ENCODE measurements at places on chromosomes 5 and 9. TPM values are rescaled to one million over a fixed set of nuclear protein-coding genes. Genes with fewer than 3 reads are reported as not detected.

Gene AMBP
- polyA plus RNA-seq: not detected

Gene GGTA1
- polyA plus RNA-seq: 6.2 TPM

Gene TMOD1
- polyA plus RNA-seq: 44.0 TPM

Gene ALDH1A1
- 249 TPM for polyA plus RNA-seq

Gene C5orf34
- 1.0 TPM for polyA plus RNA-seq

Gene SLC22A5
- polyA plus RNA-seq: 12.6 TPM

Gene LCN1
- polyA plus RNA-seq: not detected

Gene SVEP1
- 7.0 TPM for polyA plus RNA-seq

Gene SLC25A48
- not detected for polyA plus RNA-seq

Gene BTNL3
- 0.08 TPM for polyA plus RNA-seq

Gene SLC6A18
- polyA plus RNA-seq: not detected

Gene ZBTB6
- polyA plus RNA-seq: 2.0 TPM

Gene ZNF454
- polyA plus RNA-seq: 2.0 TPM

Gene LURAP1L
- 11.5 TPM for polyA plus RNA-seq

Gene PHF24
- 0.13 TPM for polyA plus RNA-seq

Gene CDX1
- polyA plus RNA-seq: 0.17 TPM

Gene TAS2R1
- not detected for polyA plus RNA-seq

Gene EQTN
- not detected for polyA plus RNA-seq

Gene ZNF618
- 4.5 TPM for polyA plus RNA-seq

Gene IFNB1
- not detected for polyA plus RNA-seq

Gene C9orf153
- polyA plus RNA-seq: 0.37 TPM

Gene UGT3A2
- polyA plus RNA-seq: 0.13 TPM

Gene CMYA5
- polyA plus RNA-seq: 0.18 TPM

Gene PCDHA5
- 0.07 TPM for polyA plus RNA-seq

Gene OR1J2
- polyA plus RNA-seq: not detected

Gene TOMM5
- 86.3 TPM for polyA plus RNA-seq

Gene GZMA
- polyA plus RNA-seq: 2.0 TPM

Gene NCBP1
- 8.9 TPM for polyA plus RNA-seq

Gene CYLC2
- not detected for polyA plus RNA-seq

Gene NACC2
- polyA plus RNA-seq: 5.7 TPM

Gene FOXD4L5
- polyA plus RNA-seq: not detected

Gene PHYHD1
- polyA plus RNA-seq: 86.6 TPM

Gene NIPAL4
- polyA plus RNA-seq: 0.10 TPM

Gene EIF4E1B
- polyA plus RNA-seq: 0.24 TPM

Gene BRINP1
- 0.64 TPM for polyA plus RNA-seq

Gene ITK
- polyA plus RNA-seq: 0.92 TPM

Gene TMEM174
- polyA plus RNA-seq: not detected

Gene EPB41L4B
- 37.2 TPM for polyA plus RNA-seq

Gene GMCL2
- polyA plus RNA-seq: not detected

Gene SYNPO
- polyA plus RNA-seq: 108 TPM

Gene PALM2AKAP2
- polyA plus RNA-seq: 5.8 TPM

Gene IFNA2
- not detected for polyA plus RNA-seq

Gene FOXI1
- not detected for polyA plus RNA-seq

Gene PDGFRB
- 37.2 TPM for polyA plus RNA-seq

Gene CTSV
- polyA plus RNA-seq: 0.20 TPM

Gene SOX30
- not detected for polyA plus RNA-seq

Gene RAB3C
- 3.4 TPM for polyA plus RNA-seq

Gene SHISAL2B
- not detected for polyA plus RNA-seq

Gene LVRN
- 0.29 TPM for polyA plus RNA-seq

Gene CORO2A
- polyA plus RNA-seq: 3.9 TPM

Gene SNCAIP
- polyA plus RNA-seq: 1.5 TPM

Gene CDC42SE2
- 5.1 TPM for polyA plus RNA-seq

Gene RMRP
- polyA plus RNA-seq: not detected

Gene TMEM8B
- polyA plus RNA-seq: 33.3 TPM

Gene NMUR2
- polyA plus RNA-seq: not detected

Gene PCDHB11
- polyA plus RNA-seq: 0.81 TPM
